A549 treated with Hydrocortisone at 1 μM for 4 hours (cell line): ENCODE measurements at places on chromosomes 6 and 20. TPM values are rescaled to one million over a fixed set of nuclear protein-coding genes. Genes with fewer than 3 reads are reported as not detected.

The TSBP1 gene
- not detected in 5 replicates for total RNA-seq

The PACSIN1 gene
- 0.05 to 0.14 TPM (median 0.07 TPM) in 5 replicates for total RNA-seq

The TINAG gene
- total RNA-seq = not detected in 5 replicates

The MLIP gene
- total RNA-seq = not detected in 5 replicates

The CALHM6 gene
- total RNA-seq = not detected in 5 replicates

The FAM209B gene
- 0.32 to 0.92 TPM (median 0.60 TPM) in 4 of 5 replicates, not detected in the other for total RNA-seq

The CTSZ gene
- 165 to 188 TPM (median 181 TPM) in 5 replicates for total RNA-seq
